ENCODE measurements at places on chromosomes 7 and 10.

DNA sequence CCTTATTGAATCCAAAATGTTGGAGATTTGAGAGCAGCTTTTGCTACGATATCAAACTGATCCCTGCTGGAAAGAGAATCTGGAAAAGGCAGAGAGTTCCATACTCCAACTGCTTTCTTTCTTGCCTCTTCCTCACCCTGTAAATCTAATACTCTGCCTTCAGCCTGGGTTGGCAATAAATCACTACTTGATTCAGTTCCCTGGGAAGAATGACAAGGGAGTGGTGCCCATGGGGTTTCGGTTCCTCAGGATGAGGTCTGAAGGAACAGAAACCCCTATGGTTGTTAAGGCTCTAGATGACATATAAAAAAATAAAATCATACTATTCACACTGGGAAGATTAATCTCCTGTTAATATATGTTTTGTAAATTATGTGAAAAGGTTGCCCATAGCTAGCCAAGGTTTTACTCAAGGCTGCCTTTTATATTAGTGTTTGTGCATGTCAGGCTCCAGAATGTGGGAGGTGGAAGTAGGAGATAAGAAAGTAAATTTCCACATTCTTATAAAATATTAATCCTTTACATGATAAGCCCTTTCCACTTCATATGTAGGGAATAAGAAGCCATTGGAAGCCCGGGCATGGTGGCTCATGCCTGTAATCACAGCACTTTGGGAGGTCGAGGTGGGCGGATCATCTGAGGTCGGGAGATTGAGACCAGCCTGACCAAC lies 106.2 kb upstream of the CACNA2D1 start:
- peaks cover 26% of the 10 kb centered on the region for H3K4me1 ChIP-seq
- H3K4me3 ChIP-seq = no peak overlapping the region
- DNase-seq = peak; percentile 20
- H3K36me3 ChIP-seq = peaks cover 7% of the 10 kb centered on the region
- peak overlapping the region; percentile 97 for H3K27ac ChIP-seq

DNA sequence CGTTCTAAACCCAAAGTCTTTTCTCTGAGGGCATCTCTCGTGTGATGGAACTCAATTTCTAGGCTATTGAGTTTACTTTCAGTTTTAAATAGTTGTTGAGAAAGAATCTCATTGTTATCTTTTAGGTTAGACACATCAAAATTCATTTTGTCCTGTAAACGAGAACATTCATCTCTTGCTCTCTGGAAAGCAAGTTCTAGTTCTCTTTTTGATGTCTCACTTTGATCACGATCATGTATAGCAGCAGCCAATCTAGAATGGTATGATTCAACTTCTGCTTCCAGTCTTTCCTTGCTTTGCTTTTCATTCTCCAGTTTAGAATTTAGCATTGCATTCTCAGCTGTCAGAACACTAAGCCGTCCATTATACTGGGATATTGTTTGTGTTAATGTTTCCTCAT lies 65.1 kb downstream of the ANKRD26 start:
- DNase-seq = no peak
- H3K36me3 ChIP-seq = peaks cover 59% of the 10 kb centered on the region
- H3K4me3 ChIP-seq = no peak overlapping the region
- peaks cover 1% of the 10 kb centered on the region for H3K4me1 ChIP-seq
- H3K27ac ChIP-seq = no peak overlapping the region

GRCh38 chr7:147279964-147280374 lies 1163.4 kb downstream of the CNTNAP2 start:
- H3K4me1 ChIP-seq = peaks cover 7% of the 10 kb centered on the region
- no peak overlapping the region for H3K4me3 ChIP-seq
- H3K27me3 ChIP-seq = no peaks in the 10 kb centered on the region
- peak overlapping the region; percentile 23 for H3K27ac ChIP-seq
- DNase-seq = no peak

DNA sequence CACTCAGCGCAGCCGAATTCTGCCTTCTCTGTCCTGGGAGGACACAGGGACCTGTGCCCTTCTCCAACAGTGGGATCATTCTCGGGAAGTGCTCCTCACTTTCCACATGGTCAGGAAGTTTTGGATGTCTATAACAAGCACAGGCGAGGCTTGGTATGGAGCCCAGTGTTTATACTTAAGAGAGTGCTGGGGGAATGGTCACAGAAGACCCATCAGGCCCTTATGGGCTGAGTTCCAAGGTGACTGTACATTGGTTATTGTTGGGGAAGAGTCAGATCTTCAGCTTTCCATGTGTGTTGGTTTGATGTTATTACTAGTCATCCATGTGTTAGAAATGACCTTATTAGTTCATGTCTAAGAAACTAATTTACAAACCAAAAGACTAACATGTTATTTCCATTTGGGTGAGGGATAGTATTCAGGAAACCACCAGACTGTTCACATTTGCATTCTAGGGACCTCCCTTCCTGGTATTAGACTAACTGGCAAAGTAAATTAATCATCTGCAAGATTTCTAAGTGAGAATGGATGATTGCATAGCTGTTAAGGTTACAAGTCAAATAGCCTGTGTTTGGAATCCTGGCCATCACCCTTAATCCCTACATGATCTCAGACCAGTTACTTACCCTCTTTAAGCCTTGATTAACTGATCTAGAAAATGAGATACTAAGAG lies 834.2 kb downstream of the LRMDA start:
- no peak for DNase-seq
- no peak overlapping the region for H3K27ac ChIP-seq
- peaks cover 39% of the 10 kb centered on the region for H3K4me1 ChIP-seq

DNA sequence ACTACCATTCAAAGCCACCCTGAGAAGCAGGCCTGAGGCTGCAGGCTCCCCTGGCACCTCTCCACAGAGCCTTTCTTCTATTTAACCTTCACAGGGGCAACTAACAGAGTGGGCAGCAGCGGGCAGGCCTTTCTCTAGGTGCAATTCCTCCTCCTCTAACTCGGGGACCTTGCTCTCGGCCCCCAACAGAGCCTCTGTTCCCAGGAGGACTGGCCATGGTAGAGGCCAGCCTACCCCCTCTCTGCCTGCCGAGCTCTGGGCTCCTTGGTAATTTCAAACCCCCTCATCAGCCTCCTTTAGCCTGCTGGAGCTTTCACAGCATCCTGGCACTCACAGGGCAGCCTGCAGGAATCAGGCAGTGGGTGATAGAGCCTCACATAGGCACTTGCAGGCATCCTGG lies 920.8 kb upstream of the ZNF722 start:
- H3K27me3 ChIP-seq = no peaks in the 10 kb centered on the region
- no peak overlapping the region for H3K4me3 ChIP-seq
- no peak for DNase-seq
- no peak overlapping the region for H3K27ac ChIP-seq
- no peaks in the 10 kb centered on the region for H3K4me1 ChIP-seq
- peaks cover 2% of the 10 kb centered on the region for H3K36me3 ChIP-seq

GRCh38 chr10:48821111-48821510 lies 118.5 kb downstream of the LRRC18 start:
- no peaks in the 10 kb centered on the region for H3K36me3 ChIP-seq
- DNase-seq = no peak
- no peak overlapping the region for H3K27ac ChIP-seq
- H3K27me3 ChIP-seq = peaks cover 20% of the 10 kb centered on the region

- no peak overlapping the region for H3K27ac ChIP-seq
- no peaks in the 10 kb centered on the region for H3K27me3 ChIP-seq
- H3K4me1 ChIP-seq = peaks cover 6% of the 10 kb centered on the region
Measured at GRCh38 chr7:107118109-107118900, 50.5 kb upstream of the HBP1 start.

DNA sequence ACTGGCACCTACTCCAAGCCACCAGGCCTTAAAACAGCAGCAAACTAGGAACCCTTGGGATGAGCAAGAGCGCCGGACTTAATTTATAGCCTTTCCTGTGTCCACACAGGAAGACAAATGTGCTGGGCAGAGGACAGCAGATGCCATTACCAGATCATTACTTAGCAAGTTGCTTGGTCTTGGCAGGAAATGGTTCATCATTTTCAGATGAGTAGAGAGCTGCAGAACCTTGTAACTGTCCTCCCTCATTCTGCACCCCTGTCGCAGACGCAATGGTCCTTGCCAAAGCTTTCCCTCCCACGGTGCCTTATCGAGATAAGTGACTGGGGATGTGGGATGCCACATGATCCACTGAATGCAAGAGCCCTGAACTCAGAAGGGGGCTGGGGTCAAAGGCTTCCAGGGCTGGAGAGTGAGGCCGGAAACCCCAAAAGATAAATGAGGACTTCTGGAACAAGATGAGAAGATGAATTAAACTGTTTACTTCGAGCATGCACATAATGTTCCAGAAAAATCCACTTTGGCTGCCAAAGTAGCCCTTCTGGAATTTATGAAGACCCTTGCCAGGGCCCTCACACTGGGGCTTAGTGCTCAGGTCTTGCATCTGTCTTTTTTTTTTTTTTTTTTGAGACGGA lies 145.6 kb upstream of the ZNF32 start:
- no peak overlapping the region for H3K4me3 ChIP-seq
- peaks cover 30% of the 10 kb centered on the region for H3K4me1 ChIP-seq
- H3K36me3 ChIP-seq = no peaks in the 10 kb centered on the region
- H3K27ac ChIP-seq = no peak overlapping the region
- peaks cover 15% of the 10 kb centered on the region for H3K27me3 ChIP-seq

- DNase-seq = no peak
- H3K27ac ChIP-seq = no peak overlapping the region
- H3K4me3 ChIP-seq = no peak overlapping the region
- H3K36me3 ChIP-seq = no peaks in the 10 kb centered on the region
- H3K27me3 ChIP-seq = peaks cover 7% of the 10 kb centered on the region
- H3K4me1 ChIP-seq = peaks cover 9% of the 10 kb centered on the region
Measured at GRCh38 chr10:27359792-27360355, 119.3 kb upstream of the ACBD5 start.

DNA sequence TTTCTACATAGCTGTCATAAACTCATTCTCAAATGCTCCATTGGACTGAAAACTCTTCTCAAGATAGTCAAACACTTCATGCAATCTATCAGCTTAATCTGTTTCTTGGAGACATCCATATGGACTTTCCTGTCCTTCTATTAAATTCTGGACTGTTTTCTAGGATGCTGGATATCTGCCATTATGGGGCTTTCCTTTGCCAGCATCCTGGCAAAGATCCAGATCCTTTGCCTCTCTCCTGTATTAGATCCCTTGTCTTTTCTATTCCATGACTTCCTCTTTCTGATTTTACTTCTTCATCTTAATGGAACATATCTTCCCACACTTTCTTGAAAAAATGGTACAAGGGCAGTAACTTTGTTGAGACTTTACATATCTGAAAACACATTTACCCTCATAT lies 35.9 kb upstream of the SKAP2 start:
- H3K27me3 ChIP-seq = no peaks in the 10 kb centered on the region
- H3K4me1 ChIP-seq = no peaks in the 10 kb centered on the region

- H3K27me3 ChIP-seq = no peaks in the 10 kb centered on the region
- H3K4me3 ChIP-seq = no peak overlapping the region
- no peak for DNase-seq
Measured at GRCh38 chr10:79296431-79296830, 50.8 kb upstream of the PPIF start.

DNA sequence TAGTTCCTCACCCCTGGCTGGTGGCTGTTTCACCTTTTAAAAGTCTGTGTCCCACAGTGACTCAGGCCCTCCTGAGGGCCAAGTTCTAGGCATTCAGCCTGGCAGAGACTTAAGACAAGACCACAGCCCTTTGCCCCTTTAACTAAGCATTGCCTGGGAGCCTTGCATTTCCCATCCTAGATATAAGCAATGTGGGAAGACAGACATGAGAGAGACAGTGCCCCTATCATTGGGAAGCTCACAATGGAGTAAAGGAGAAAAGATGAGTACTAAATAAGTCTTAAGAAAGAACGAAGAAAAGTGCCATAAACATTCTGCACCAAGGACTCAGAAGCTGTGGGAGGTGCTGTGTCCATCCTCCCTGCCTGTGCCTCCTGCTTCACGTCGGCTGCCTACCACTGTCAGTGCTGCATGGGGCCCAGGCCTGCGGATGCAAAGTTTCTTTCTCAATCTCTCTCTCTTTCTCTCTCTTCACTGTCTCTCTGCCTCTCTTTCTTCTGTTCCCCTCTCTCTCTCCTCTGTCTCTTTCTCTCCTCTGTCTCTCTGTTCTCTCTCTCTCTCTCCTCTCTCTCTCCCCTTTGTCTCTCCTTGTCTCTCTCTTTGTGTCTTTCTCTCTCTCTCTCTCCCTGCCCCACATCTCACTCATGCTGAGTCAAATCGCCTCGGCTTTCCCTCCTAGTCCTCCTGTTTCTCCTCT lies 21.5 kb downstream of the GPRIN2 start:
- no peaks in the 10 kb centered on the region for H3K36me3 ChIP-seq
- no peak overlapping the region for H3K27ac ChIP-seq
- H3K4me1 ChIP-seq = no peaks in the 10 kb centered on the region
- H3K27me3 ChIP-seq = peaks cover 23% of the 10 kb centered on the region
- no peak for DNase-seq

- H3K27me3 ChIP-seq = no peaks in the 10 kb centered on the region
- no peak overlapping the region for H3K4me3 ChIP-seq
- H3K36me3 ChIP-seq = no peaks in the 10 kb centered on the region
- DNase-seq = peak; percentile 15
Measured at GRCh38 chr7:53315981-53316380, 280.5 kb downstream of the POM121L12 start.

GRCh38 chr7:21947056-21947455 lies 1.4 kb upstream of the CDCA7L start:
- H3K27ac ChIP-seq = no peak overlapping the region
- peaks cover 29% of the 10 kb centered on the region for H3K27me3 ChIP-seq
- no peak for DNase-seq

DNA sequence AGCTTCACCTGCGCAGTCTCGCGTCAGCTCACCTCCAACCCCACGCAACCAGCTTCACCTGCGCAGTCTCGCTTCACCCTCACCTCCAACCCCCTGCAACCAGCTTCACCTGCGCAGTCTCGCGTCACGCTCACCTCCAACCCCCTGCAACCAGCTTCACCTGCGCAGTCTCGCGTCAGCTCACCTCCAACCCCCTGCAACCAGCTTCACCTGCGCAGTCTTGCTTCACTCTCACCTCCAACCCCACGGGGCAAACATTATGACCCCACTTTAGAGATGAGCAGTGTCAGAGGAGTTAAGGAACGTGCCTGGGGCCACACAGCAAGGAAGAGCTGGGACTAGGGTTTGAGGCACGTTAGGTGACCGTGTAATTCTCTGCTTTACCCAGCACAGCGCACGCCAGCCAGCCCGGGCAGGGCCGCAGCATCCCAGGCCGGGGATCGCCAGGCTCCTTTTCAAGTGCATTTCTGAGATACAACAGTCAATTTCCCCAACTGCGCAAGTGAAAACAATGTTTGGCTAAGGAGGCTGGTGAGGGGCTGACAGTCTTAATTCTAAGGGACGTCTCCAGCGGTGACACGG lies 22.6 kb upstream of the PDGFA start:
- H3K27me3 ChIP-seq = peaks cover 4% of the 10 kb centered on the region
- H3K27ac ChIP-seq = peak overlapping the region; percentile 96
- H3K36me3 ChIP-seq = peaks cover 12% of the 10 kb centered on the region
- H3K4me3 ChIP-seq = no peak overlapping the region
